ENCODE measurements at places on chromosomes 1 and 21. TPM values are rescaled to one million over a fixed set of nuclear protein-coding genes. Genes with fewer than 3 reads are reported as not detected.
A peak's percentile ranks its signal among the peaks of the same experiment; 100 is the strongest.

DNA sequence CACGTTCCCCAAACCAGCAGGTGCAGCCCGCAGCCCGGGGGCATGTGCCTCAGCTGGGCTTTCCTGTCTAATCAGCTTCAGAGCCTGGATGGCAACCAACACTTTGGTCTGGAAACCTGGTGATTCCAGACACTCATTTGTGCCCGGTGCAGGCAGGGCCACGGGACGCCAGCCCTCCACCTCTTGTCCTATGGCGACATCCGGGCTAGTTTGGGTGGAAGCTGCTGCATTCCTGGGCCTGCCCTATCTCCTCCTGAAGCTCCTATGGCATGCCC, 111.8 kb downstream of the WDR4 start:
- DNase-seq = no peak

GRCh38 chr1:98949621-98950020, 55.0 kb downstream of the PLPPR5 start:
- no peak for DNase-seq

DNA sequence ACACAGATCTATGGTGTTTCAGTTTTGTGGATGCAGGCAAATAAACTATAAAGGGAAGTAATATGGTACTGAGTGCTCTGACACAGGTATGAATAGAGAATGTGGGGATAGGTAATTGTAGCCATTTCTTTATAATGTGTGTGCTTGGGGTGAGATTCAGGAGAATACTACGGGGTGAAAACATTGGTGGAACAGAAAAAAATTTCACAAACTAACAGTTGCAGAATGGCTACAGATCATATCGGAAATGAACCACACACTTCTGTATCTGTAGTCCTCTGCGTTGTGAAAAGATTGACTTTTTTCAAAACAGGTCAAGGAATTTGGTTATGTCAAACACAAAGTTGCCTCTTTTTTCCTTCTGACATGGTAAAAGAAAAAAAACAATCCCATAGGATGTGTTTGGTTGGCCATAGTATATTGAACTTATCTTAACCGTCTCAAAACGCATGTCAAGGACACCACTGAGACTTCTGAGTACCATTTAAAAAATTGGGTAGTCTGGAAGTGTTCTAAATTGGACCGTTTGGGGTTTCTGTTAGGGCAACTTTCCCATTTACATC, 1.1 kb upstream of the CDC73 start:
- DNase-seq = no peak

- DNase-seq = peak; percentile 5
Measured at GRCh38 chr1:111879081-111879480, 110.4 kb downstream of the KCND3 start.

- DNase-seq = no peak
Measured at GRCh38 chr1:54846716-54847284, 40.2 kb downstream of the DHCR24 start.

DNA sequence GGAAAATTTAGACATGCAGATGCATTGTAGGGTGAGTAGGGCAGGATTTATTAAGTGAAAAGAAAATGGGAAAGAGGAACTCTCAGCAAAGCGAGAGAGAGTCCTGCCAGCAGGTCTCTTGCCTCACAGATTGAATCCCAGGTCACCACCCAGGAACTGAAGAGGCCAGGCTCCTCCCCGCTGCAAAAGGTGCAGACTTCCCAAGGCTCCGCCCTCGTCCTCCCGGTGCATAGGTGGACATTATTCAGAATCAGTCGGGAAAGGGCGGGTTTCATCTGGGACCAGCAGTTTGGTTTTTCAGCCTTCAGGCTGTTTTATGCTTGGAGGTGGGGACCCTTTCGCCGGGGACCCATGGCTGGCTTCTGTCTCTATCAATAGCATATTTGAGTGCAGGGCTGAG, 41.6 kb upstream of the APP start:
- no peak for DNase-seq

DNA sequence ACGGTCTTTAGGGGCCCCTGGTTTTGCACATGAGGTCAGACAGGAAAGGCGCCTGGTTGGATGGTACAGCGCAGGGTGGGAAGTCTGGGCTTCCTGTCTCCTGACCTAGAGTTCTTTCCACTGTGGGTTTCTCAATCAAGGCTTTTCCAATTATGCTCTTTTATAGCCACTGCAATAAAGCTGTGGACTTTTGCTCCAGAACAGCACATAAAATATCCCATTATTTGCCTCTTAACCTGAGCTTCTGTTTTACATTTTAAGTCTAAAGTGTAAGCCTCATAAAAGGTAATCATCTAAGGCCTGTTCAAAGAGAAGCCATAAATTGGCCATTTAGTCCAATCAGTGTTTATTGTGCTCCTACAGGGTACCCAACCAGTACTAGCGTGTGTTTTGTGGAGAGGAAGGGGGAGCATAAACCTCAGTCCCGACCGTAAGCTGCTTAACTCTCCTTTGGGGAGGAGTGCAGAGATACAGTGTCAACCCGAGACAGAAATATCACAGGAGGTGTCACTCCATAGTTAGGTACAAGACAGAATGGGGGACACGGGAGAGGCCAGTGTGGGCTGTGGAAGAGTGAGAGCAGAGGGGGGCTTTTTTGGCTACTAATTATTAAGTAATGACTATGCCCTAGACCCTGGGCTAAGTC, 270.0 kb downstream of the TRABD2B start:
- no peak for DNase-seq

GRCh38 chr1:177210071-177210470, 39.3 kb downstream of the BRINP2 start:
- DNase-seq = no peak

- no peak for DNase-seq
Measured at GRCh38 chr1:238611406-238611805, 720.7 kb upstream of the ZP4 start.

GRCh38 chr1:1956586-1957532, 37.8 kb upstream of the TMEM52 start:
- DNase-seq = no peak

DNA sequence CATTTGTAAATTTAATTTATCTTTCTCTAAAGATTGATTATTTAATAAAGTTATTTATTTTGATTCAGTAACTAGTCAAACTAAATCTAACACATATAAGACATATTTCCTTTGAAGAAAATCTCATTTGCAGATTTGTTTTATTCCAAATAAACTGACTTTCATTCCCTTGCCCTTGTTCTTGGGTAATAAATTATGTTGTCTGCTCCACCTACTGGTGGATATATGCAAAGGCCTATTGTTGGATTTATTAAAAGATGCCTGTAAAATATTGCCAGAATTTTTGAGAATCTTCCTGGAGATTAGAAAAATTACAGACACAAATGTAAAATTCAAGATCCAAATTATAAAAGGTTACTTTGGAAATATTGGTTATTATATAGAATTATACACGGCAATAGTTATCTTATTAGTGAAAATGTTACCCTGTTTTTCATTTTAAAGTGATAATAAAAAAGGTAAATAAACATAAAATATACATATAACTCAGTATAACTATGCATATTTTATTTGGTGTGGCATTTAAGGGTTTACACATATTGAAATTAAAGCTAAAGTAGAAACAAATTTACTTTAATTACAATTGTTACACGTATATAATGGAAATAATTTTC, 116.1 kb downstream of the SPATA17 start:
- DNase-seq = peak; percentile 37

DNA sequence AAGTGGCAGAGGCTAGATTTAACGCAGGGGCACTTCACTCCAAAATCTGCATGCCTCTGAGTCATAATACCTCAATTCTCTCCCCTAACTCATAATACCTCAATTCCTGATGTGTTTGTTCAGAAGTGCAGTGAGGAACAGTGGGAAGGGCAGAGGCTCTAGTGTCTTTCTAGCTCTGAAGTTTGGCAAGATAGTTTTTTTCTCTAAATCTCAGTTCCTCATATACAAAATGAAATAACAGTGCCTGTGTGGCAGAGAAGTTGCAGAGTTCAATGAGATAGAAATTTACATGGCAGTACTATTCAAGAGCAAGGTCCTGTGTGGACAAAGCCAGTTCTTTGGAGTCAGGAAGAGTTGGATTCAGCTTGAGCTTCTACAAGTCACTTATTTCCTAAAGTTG, 9.8 kb downstream of the JUN start:
- no peak for DNase-seq

DNA sequence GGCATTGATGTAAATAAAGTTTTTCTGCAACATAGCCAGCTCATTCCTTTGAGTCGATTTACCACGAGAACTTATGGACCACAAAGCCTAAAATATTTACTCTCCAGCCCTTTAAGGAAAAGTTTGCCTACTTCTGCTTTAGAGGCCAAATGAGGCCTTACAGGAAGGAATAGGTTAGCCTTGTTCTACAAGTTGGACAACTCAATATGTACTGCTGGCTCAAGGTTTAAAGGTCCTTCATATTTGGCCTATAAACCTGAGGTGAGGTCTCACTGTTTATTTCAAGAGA, 144.5 kb upstream of the DNAH14 start:
- peak; percentile 14 for DNase-seq

GRCh38 chr1:58715108-58715507, 15.2 kb upstream of the MYSM1 start:
- no peak for DNase-seq

- DNase-seq = no peak
Measured at GRCh38 chr21:19830446-19830845, 1167.8 kb upstream of the NCAM2 start.

DNA sequence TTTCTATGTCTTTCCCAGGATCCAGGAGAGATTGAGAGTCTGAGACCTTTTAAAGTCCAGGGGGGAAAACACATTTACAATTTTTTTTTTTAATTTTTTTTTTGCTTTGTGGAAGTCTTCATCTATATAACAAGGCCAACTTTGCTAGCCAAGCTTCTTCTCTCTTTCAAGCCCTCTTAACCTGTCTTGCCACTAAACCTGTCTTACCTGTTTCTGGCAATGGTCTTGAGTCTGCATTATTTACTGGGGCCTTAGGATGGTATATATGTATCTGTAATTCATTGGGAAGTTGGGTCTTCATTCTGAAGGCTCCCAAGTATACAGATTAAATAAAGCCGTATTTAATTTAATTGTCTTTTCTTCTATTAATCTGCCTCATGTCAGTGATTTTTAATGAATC, 750.9 kb upstream of the B3GALT2 start:
- no peak for DNase-seq

- peak; percentile 77 for DNase-seq
Measured at GRCh38 chr1:161440312-161440894, 64.9 kb upstream of the FCGR2A start.

- no peak for DNase-seq
Measured at GRCh38 chr1:162388083-162388594, 6.6 kb downstream of the C1orf226 start.

DNA sequence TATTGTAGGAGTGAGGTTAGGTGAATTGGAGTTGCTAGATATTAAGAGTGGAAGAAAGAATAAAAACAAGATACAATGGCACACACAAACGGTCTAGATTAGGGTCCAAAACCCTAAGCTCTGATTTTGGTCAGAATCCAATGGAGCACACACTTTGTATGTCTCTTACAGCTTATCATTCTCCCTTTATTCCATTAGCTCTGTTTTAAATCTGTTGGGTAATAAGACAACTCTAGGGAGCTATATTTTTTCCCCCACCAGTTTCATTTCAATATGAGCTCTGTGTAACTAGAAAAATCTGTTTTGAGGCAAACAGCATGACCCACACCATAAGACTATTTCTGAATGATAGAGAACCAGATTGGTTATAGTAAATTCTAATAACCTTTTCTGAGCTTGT, 465.6 kb downstream of the ADGRL2 start:
- no peak for DNase-seq

Gene IL22RA1
- total RNA-seq = 1.3 TPM

Gene THBS3
- 12.7 TPM for total RNA-seq

Gene TNFRSF1B
- 1.5 TPM for total RNA-seq

Gene C1orf53
- total RNA-seq = 20.4 TPM

Gene RPE65
- not detected for total RNA-seq

Gene TEX38
- total RNA-seq = not detected

Gene HTR6
- not detected for total RNA-seq

Gene PTAFR
- total RNA-seq = 0.07 TPM

Gene LCE1D
- not detected for total RNA-seq

All from M059J (cell line).